Activated CD4-positive, alpha-beta T cell treated with anti-CD3 and anti-CD28 coated beads, Interleukin-2, amount 10 ng/mL, durations not matched to agents 7 days and 5 days (primary cell): ENCODE measurements at places on chromosomes 6 and 20. TPM values are rescaled to one million over a fixed set of nuclear protein-coding genes. Genes with fewer than 3 reads are reported as not detected.

DNA sequence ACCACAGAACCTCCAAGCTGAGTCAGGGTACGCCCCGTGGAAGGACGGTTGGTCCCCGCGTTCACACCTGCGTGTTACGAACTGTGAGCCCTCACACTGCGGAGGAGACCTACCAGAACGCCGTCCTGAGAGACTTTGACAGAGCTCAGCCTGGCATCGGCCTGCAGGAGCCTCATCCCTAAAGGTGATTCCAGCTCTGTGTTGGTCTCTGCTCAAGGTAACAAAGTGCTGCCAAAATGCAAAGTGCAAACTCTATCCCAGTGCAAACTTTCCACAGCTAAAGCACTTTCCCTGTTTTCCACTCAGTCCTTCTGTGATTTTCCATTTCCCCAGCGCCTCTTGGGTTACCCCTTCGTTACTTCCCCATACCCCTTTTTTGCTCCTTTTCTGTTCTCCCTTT, 8.6 kb upstream of the ZBTB46 start:
- no peaks in the 10 kb centered on the region for H3K36me3 ChIP-seq
- H3K4me1 ChIP-seq: peaks cover 15% of the 10 kb centered on the region
- no peak overlapping the region for H3K27ac ChIP-seq

DNA sequence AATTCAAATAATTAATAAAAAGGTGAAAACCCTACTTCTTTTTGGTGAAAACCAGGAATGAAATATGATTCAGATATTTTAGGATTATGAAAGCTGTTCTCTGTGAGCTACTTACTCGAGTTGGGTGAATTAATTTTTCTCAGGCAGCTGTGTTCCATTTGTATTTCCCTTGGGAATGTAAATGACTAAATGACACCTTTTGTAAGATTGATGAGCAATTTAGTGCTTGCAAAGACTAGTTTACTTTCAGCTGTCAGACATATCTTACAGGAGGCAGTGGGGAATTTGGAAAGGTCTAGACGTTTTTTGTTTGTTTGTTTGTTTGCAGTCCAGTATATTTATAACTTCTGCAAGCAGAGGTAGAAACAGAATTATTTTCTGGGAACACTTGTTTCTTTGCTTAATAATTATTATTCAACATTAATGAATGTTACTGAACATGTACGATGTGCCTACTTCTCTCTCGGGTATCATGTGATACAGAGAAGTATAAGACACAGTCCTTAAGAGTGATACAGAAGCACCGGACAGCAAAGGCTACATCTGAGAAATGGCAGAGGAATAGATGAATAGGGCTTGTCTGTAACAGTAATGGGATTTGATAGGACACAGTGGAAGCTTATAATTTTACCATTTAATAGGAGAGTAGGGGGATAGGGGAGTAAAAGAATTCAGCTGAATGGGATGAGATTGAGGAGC, 91.3 kb downstream of the AKAP7 start:
- H3K4me1 ChIP-seq: peaks cover 4% of the 10 kb centered on the region
- DNase-seq: no peak
- H3K36me3 ChIP-seq: peaks cover 15% of the 10 kb centered on the region
- no peak overlapping the region for H3K4me3 ChIP-seq

GRCh38 chr20:5789827-5790226, 39.6 kb downstream of the SHLD1 start:
- H3K4me3 ChIP-seq: no peak overlapping the region
- H3K36me3 ChIP-seq: peaks cover 8% of the 10 kb centered on the region
- no peak for DNase-seq
- H3K27ac ChIP-seq: no peak overlapping the region
- H3K4me1 ChIP-seq: peaks cover 7% of the 10 kb centered on the region
- H3K27me3 ChIP-seq: no peaks in the 10 kb centered on the region

- no peak for DNase-seq
- H3K36me3 ChIP-seq: no peaks in the 10 kb centered on the region
- peaks cover 2% of the 10 kb centered on the region for H3K27me3 ChIP-seq
- H3K27ac ChIP-seq: no peak overlapping the region
- H3K4me3 ChIP-seq: no peak overlapping the region
These were observed 169.1 kb upstream of the SASH1 start for GRCh38 chr6:148173548-148173947.

DNA sequence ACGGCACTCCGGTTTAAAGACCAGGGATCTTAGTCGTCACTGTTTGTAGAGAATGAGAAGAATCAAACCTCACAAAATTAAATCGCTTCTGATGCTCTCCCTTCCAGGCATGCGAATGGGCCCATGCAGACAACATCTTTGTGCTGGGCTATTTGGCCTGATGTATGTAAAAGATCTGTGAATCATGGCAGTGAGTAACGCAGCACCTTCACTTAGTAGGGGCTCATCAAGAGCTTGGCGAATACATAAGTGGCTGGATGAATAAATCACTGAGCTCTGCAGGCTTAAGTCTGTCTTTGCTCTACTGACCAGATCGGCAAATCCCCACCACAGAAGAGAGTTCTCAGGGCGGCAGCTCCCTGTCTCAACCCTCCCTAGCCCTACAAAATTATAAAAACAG, 44.8 kb upstream of the AFDN start:
- no peaks in the 10 kb centered on the region for H3K4me1 ChIP-seq
- no peak overlapping the region for H3K27ac ChIP-seq
- peaks cover 8% of the 10 kb centered on the region for H3K27me3 ChIP-seq

DNA sequence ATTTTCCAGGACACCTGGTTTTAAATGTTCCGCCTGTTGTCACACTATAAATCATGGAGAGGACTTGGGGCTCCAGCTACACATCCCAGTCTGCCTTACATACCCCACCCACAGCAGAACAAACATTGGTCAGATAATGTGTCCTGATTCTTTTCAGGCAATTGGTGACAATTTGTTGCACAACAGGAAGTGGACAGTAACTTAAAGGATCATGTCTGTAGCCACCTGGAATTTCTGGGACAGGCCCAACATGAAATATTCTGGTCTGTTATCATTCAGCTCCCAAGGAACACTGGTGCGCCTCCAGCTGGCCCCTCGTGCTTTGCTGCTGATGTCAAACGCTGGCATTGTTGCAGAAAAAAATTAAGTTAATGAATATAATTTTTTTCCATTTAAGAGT, 117.2 kb downstream of the SOBP start:
- H3K36me3 ChIP-seq: no peaks in the 10 kb centered on the region
- no peaks in the 10 kb centered on the region for H3K4me1 ChIP-seq
- no peak overlapping the region for H3K4me3 ChIP-seq
- H3K27ac ChIP-seq: no peak overlapping the region
- DNase-seq: no peak
- H3K27me3 ChIP-seq: peaks cover 13% of the 10 kb centered on the region

GRCh38 chr6:162271922-162272321, 455.6 kb downstream of the PRKN start:
- H3K4me1 ChIP-seq: no peaks in the 10 kb centered on the region
- no peak for DNase-seq
- H3K27me3 ChIP-seq: no peaks in the 10 kb centered on the region
- no peaks in the 10 kb centered on the region for H3K36me3 ChIP-seq

- peaks cover 10% of the 10 kb centered on the region for H3K27me3 ChIP-seq
- H3K4me3 ChIP-seq: peak overlapping the region; percentile 78
- H3K36me3 ChIP-seq: peaks cover 13% of the 10 kb centered on the region
- peak overlapping the region; percentile 93 for H3K27ac ChIP-seq
These were observed 55.6 kb upstream of the HLA-A start for GRCh38 chr6:29886701-29887100.

- H3K27me3 ChIP-seq: no peaks in the 10 kb centered on the region
- no peak overlapping the region for H3K27ac ChIP-seq
- no peaks in the 10 kb centered on the region for H3K4me1 ChIP-seq
- DNase-seq: no peak
- no peak overlapping the region for H3K4me3 ChIP-seq
- no peaks in the 10 kb centered on the region for H3K36me3 ChIP-seq
These were observed 21.3 kb downstream of the PRKN start for GRCh38 chr6:162706232-162706631.

DNA sequence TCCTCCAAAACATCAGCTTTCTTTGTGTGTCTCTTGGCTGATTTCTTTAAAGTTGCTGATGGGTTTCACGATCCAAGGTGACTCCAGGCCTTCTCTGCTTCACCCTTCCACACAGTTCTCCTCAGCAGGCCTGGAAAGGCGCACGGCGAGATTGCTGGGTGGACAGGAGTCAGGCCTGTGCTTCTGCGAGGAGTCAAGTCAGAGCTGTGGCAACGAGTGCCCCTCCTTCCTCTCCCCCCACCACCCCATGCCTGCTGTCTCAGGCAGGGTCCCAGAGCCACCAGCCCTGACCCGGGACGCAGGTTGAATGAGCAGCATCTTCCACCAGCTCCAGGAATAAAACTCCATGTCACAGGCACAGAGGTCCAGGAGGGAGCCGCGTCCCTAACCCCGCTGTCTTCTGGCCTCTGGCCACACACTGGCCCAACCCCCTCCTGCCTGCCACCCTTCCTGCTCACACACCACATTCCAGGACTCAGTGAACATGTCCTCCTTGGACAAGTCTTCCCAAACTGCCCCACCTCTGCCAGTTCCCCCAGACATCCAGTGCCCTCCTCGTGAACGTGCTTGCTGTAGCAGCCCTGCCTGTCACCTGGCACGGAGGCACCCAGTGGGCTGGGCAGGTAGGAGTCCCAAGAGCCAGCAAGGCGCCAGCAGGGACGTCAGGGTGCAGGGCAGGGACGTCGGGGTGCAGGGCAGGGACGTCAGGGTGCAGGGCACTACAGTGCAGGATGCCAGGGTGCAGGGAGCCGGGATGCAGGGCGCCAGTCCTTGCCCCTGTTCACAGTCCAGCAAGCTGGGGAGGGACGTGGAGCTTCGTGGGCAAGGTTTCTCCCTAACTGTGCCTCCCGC, 7.2 kb upstream of the NTSR1 start:
- H3K27ac ChIP-seq: no peak overlapping the region
- no peak for DNase-seq
- H3K4me1 ChIP-seq: peaks cover 12% of the 10 kb centered on the region
- H3K27me3 ChIP-seq: no peaks in the 10 kb centered on the region
- H3K36me3 ChIP-seq: no peaks in the 10 kb centered on the region
- H3K4me3 ChIP-seq: no peak overlapping the region

DNA sequence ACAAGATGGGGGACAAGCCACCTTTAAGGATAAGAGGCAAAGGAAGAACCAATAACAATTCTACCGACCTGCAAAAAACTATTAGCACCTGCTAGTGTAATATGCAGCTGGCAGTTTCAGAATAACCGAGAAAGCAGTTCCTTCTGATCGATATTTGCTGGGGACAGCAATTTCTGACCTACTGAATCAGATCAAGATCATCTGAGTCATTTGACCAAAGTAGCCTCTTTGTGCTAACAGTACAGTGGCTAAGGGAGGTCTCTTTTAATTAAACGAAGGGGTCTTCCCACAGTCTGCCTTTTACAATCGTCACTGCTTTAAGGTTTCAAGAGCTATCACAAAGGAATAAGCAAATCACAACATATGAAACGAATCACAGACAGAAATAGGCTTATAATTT, 318.9 kb downstream of the BTBD9 start:
- no peak overlapping the region for H3K27ac ChIP-seq
- no peak overlapping the region for H3K4me3 ChIP-seq
- H3K4me1 ChIP-seq: no peaks in the 10 kb centered on the region
- no peak for DNase-seq
- H3K36me3 ChIP-seq: no peaks in the 10 kb centered on the region

DNA sequence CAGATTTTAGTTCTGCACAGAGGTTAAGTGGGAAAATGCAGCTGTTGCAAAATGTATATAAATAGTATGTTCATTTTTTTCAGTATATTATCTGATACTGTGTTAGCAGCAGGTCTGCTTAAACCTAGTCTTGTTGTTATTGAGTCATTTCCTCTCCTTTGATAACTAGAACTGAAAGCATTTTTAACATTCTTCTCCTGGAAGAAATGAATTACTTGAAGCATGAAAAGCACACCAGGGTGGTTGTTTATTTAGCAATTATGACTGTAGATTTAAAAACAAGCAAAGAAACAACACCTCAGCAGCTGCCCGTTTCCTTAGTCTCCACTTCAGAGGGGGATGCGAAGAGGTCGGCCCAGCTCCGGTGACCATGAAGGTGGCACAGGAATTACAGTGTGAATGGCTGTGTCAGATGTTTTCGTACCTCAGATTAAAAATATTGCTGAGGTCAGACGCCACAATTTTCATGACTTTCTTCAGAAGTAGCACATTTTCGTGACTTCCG, 53.5 kb downstream of the GOPC start:
- no peaks in the 10 kb centered on the region for H3K27me3 ChIP-seq
- peaks cover 2% of the 10 kb centered on the region for H3K36me3 ChIP-seq
- H3K4me3 ChIP-seq: peak overlapping the region; percentile 71
- DNase-seq: peak; percentile 32
- H3K27ac ChIP-seq: peak overlapping the region; percentile 94

GRCh38 chr20:25021336-25021735, 28.8 kb upstream of the APMAP start:
- DNase-seq: no peak
- H3K36me3 ChIP-seq: no peaks in the 10 kb centered on the region
- H3K4me3 ChIP-seq: no peak overlapping the region
- H3K27me3 ChIP-seq: no peaks in the 10 kb centered on the region
- no peak overlapping the region for H3K27ac ChIP-seq

- no peaks in the 10 kb centered on the region for H3K4me1 ChIP-seq
- H3K36me3 ChIP-seq: no peaks in the 10 kb centered on the region
- no peak overlapping the region for H3K27ac ChIP-seq
- no peaks in the 10 kb centered on the region for H3K27me3 ChIP-seq
- no peak for DNase-seq
These were observed 1109.1 kb downstream of the HACE1 start for GRCh38 chr6:103750603-103751002.

DNA sequence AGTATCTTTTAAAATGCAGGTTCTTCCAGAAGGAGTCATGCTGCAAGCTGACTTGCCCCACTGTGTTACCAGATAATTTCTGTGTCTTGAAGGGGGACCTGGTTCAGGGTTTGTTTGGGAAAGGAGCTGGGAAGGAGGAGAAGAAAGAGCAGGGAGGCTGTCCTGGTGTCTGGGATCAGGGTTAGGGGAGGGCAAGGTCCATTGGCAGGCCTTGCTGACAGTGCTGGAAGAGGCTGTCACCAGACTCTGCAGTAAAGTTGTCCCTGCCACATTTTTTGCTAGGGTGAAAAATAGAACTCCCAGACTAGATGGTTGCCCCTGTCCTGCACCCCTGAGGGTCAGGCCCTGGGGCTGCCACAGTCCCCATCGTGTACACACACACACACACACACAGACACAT, 14.9 kb downstream of the GLP1R start:
- no peaks in the 10 kb centered on the region for H3K4me1 ChIP-seq
- DNase-seq: no peak
- no peak overlapping the region for H3K4me3 ChIP-seq
- no peaks in the 10 kb centered on the region for H3K27me3 ChIP-seq

- H3K36me3 ChIP-seq: peaks cover 10% of the 10 kb centered on the region
- H3K27me3 ChIP-seq: peaks cover 2% of the 10 kb centered on the region
- DNase-seq: no peak
- peaks cover 12% of the 10 kb centered on the region for H3K4me1 ChIP-seq
- no peak overlapping the region for H3K27ac ChIP-seq
These were observed 27.3 kb upstream of the ZBTB24 start for GRCh38 chr6:109510358-109510757.

- no peak overlapping the region for H3K27ac ChIP-seq
- H3K4me1 ChIP-seq: no peaks in the 10 kb centered on the region
- no peaks in the 10 kb centered on the region for H3K36me3 ChIP-seq
- no peak overlapping the region for H3K4me3 ChIP-seq
- H3K27me3 ChIP-seq: no peaks in the 10 kb centered on the region
These were observed 235.3 kb downstream of the BTBD3 start for GRCh38 chr20:12152996-12153395.

ANKRD66 gene
- not detected for total RNA-seq

NFATC2 gene
- total RNA-seq: 68.8 TPM

SIRPA gene
- not detected for total RNA-seq

RNF217 gene
- 2.1 TPM for total RNA-seq

MLN gene
- not detected for total RNA-seq

CCN6 gene
- not detected for total RNA-seq
